ENCODE measurements at places on chromosomes 12 and 14.

- no peak for DNase-seq
Observed at GRCh38 chr14:89628521-89628920, 211.5 kb upstream of the FOXN3 start.

DNA sequence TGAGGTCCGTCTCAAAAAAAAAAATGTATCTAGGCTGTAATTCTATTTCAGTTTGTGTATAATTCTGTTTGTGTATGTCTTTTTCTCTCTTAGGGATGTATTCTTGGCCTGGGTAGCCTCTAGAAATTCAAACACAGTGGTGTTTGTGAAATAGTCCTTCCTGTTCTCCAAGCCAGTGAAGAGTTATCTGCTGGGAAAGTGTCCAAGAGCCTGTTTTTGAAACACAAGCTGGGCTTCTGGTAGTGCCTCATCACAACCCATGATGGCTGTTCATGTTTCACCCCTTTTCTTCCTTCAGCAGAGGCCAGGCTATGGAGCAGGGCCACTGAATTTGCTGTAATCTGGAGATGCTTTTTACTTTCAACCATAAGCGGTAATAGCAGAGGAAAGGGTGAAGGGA lies 14.7 kb downstream of the METTL3 start:
- DNase-seq = peak; percentile 21

DNA sequence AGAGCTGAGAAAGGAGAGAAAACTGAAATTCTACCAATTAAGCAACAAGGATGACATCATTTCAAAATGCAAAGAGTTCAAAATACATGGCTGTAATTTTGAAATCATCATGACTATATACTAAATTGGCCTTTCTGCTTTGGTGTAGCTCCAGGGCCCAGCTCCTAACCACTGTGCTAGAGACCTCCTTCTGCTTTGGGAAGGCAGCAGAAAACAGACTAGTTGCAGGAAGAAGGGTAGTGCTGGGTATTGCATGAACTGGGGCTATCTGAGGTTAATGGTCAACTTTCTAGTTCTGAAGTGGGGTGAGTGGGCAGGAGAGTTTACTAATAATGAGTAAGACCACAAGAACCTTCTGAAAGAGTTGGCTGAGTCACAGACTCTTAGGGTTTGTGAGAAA lies 66.2 kb downstream of the PTGER2 start:
- no peak for DNase-seq

DNA sequence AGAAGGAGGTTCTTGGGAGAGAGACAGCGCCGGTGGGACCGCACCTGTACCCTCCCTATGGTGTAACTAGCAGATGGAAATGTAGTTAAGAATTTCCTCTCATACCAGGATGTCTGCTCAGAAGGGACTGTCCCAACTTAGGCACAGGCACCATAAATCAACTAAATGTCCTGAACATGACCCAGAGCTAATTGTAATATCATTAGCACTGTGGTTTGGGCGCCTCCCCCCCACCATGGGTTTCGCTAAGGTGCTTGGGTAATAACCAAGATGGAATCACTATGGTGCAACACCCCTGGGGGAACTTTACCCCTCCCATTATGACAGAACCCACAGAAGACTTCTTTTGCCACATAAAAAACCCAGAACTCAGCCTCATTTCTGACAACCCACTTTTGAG lies 15.9 kb downstream of the ZNF641 start:
- DNase-seq = no peak

- DNase-seq = no peak
Observed at GRCh38 chr12:65609359-65609771, 214.9 kb upstream of the HMGA2 start.

DNA sequence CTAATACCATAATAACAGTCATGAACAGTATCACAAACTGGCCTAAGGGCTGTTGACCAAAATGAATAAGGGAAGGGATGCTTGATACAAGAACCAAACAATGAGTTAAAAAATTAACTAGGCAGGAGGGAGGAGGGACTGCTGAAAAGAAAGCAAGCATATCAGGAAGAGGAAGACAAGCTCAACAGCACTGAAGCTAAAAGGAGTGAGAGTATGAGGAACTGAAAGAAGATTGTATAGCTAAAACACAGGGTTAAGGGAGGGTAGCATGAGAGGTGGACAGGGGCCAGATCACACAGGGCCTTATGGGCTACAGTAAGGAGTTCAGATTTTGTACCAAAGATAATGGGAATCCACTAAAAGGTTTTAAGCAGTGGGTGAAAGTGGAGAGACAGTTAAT lies 34.1 kb downstream of the ITGA7 start:
- DNase-seq = no peak

DNA sequence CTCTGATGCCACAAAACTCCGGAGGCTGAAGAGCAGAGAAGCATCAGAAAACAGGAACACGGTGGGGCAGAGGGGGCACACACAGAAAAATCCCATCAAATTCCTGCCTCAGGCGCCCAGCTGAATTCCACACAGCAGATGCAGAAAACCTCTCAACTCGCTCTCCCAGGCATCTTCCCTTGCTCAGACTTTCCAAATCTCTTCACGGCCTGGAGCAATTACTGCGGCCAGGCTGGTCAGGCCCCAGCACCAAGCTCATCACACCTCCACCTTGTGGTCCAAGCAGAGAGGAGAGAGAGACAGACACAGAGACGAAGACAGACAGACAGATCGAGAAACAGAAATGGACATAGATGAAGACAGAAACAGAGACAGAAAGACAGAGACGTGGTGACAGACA lies 89.0 kb downstream of the NCOR2 start:
- DNase-seq = no peak

DNA sequence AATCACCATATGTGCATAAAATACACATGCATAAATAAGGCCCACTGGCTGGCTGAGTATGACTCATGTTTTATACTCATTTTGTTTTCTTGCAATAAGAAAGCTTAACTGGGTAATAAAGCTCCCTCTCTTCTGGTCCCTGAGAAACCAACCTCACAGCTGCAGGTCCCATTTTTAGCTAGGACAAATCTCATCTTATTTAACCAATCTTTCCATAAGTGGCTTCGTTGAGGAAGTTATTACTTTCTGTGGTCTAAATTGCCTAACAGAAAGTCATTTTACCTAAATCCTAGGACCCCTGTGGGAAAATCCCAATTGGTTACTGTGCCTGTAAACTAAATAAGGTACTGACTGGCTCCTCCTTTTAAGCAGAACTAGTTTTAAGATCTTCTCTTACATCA lies 232.8 kb upstream of the FBXO33 start:
- DNase-seq = no peak

DNA sequence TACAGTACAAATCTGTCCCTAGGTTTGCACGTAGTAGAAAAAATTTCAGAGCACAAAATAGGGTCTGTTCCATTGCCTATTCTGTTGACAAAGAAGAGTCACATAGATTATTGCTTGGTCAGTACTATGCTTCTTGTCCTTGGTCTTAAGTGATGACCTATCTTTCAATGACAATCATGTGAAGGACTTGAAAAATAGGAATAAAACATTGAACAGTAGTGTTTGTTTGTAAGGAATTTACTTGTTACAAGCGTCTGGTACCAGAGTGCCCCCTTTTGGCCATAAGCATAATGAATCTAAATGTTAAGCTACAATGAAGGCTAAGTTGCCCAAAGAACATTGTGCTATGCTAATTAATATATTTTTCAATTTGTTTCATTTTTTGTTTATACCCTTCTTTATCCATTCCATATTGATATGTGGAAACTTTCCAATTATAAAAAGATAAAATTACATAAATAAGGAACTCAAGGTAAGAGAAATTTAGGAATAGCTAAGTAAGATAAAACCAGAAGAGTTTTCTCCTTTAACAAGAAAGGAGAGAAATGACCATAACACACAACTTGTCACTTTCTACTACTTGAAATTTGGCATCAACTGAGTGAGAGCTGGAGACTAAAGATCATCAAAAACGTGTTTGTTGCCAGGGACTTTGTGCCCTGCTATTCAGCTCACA lies 204.7 kb downstream of the EPS8 start:
- no peak for DNase-seq

DNA sequence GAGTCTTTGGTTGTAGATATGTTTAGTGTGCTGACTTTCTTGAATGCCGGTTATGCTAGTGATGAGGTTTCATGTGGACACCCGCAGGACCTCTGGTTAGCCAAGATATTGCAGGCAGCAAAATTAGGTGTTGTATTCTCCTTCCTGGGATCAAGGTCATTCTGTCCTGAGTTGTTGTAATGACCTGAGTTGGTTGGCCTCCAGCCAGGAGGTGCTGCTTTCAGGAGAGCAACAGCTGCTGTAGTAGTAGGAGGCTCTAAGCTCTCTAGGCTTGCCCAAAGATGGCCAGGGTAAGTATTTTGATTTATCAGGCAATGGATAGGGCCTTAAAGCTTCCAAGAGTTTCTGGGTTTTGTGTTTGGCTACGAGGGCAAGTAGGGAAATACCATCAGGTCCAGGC lies 56.0 kb upstream of the BDKRB2 start:
- DNase-seq = no peak

GRCh38 chr12:3453206-3453989 lies 37.6 kb upstream of the PRMT8 start:
- DNase-seq = no peak

DNA sequence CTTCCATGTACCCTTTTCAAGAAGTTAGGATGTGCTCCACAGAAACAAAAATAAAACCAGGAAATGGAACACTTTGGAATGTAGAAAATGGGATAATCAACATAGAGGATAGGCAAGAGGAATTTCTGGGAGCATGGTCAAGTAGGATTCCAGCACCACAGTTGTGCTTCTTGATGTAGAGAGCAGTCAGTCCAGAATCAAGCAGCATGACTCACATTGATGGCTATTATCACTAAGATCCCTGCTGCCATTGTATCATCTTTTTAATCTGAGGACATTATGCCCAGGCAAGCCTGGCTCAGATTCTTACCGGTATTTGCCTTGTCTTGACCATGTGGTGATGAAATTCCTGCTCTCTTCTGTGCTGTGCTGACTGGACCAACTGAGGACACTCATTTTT lies 5.7 kb downstream of the ETFRF1 start:
- DNase-seq = no peak

DNA sequence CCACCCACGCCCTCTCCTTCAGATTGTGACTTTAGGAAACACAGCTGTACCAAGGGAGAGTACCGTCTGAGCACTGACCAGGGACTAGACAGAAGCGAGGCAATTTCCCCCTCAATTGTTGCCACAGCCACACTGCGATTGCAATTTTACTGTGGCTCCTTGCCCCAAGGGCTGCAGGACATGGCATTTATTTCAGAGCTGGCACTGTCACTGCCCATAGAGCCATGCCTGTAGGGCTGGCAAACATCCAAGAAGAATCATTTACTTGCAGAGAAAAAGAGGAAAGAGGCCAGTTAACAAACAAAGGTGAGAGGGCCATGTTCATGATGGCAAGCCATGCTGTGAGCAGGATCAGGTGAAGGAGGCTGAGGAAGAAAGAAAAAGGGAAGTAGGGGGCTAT lies 129.6 kb downstream of the EMP1 start:
- no peak for DNase-seq

GRCh38 chr12:32501835-32502333 lies 102.5 kb downstream of the FGD4 start:
- peak; percentile 52 for DNase-seq

- DNase-seq = no peak
Observed at GRCh38 chr14:58299401-58300330, 1.3 kb downstream of the ARID4A start.

GRCh38 chr12:92473564-92473963 lies 229.2 kb upstream of the PLEKHG7 start:
- no peak for DNase-seq

- DNase-seq = peak; percentile 73
Observed at GRCh38 chr14:89417465-89418225, 612 bp upstream of the FOXN3 start.

DNA sequence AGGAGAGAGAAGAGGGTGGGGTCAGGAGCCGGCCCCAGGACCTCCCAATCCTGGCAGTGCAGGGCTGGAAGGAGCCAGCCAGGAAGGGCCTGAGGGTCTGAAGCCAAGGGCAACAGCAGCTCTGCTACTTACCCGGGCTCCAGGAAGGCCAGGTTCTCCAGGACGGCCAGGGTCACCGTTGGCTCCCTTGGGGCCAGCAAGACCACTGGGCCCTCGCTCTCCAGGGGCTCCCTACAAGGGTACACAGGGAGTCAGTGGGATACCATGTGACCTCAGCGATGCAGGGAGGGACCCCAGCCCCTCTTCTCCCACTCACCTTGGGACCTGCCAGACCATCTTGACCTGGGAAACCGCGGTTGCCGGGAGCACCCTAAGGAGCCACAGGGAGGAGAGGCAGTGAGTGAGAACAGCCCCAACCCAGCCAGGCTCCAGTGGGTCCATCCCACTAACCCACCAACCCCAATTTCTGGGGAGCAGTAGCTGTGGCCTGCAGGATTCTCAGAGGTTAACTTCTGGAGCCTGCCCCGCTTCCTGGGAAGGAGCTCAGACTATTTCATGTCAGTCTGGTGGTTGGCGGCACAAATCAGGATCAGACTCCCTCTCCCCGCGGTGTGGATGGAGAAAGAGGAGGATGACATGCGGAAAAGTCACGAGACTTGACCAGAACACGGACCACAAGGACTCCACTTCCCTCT lies 18.5 kb downstream of the COL2A1 start:
- no peak for DNase-seq

DNA sequence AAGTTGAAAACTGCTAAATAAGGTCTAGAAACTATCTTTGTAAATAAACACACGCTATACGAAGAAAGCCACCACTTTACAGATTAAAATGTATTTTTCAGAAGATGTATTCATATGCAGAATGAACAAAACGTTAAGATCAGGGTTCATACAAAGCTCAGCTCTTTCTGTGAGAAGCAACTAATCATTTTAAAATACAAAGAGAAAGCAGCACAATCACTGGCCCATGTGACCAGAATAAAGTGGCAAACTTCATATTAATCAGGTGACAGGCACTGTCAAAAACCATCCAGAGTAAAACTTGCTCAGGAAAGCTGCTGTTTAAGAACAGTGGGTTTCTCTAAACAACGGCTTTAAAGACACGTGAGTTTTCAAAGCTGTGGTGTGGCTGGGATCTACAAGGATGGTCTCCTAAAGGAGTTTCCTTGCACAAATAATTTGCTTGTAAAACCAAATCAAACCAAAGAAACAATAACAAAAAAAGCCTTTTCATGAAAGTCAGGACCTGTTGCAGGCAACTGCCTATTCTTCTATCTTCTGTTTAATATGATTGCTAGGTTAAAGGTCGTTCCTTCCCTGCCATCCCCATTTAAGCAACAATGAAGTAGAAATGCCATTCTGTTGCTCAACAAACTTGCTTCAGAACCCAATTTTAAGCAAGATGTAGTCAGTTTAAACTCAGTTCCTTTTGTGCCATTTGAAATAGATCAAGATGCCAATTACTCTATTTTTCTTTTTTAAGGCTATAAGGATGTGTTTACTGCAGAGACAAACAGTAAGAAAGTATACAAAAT lies 22.3 kb downstream of the SEL1L start:
- DNase-seq = no peak

DNA sequence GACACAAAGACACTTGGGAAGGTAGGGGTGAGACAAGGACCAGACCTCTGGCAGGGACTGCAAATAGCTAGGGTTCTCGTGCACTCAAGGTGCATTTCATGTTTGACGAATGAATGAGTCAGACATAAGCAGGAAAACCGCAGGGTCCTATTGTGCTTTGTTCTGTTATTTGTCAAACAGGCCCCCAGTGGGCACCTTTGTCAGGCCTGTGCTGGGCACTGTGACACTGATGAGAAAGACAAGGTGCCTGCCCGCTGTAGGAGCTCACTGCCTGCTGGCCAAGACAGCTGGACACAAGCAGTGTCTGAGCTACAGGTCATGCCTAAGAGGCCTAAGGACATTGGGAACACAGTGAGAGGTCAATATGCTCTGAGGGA lies 2.3 kb downstream of the OTUB2 start:
- DNase-seq = no peak

- DNase-seq = no peak
Observed at GRCh38 chr12:69483700-69484099, 13.5 kb downstream of the FRS2 start.

GRCh38 chr12:4307593-4308333 lies 13.2 kb upstream of the TIGAR start:
- DNase-seq = peak; percentile 62
